Epithelial cell of proximal tubule (primary cell): ENCODE measurements at places on chromosomes 6 and 20.

DNA sequence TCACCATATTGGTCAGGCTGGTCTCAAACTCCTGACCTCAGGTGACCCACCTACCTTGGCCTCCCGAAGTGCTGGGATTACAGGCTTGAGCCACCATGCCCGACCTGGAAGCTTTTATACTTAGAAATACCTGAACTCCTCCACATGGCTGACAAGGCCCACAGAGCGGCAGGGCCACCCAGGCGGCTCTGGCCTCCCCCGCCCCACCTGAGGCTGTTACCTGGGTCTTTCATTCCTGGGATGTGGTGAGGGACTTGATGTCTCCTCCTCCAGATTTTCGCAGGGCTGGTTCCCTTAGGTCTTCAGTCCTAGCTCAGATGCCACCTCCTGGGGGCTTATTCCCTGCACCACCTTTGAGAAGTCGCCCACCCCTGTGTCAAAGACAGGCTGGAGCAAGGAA, 152.1 kb downstream of the LY86 start:
- DNase-seq, result no peak

GRCh38 chr6:43708860-43709653, 21.5 kb upstream of the MRPS18A start:
- DNase-seq, result no peak

DNA sequence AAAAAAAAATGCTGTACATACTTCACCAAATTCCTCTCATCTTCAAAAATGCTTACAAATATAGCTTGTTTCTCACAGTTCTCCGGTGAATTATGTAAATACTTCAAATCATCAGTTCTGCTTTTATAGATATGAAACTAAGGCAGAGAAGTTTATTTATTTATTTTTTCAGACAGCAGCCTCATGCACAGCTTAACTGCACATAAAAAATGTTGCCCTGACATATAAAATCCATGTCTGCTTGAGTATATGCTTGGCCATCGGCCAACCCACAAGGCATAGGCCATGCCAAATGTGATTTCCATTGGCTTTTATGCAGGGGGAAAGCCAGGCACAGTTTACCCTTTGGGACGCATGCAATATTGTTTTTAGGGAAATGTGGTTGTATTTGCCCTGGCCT, 57.3 kb upstream of the PHACTR2 start:
- DNase-seq, result no peak

DNA sequence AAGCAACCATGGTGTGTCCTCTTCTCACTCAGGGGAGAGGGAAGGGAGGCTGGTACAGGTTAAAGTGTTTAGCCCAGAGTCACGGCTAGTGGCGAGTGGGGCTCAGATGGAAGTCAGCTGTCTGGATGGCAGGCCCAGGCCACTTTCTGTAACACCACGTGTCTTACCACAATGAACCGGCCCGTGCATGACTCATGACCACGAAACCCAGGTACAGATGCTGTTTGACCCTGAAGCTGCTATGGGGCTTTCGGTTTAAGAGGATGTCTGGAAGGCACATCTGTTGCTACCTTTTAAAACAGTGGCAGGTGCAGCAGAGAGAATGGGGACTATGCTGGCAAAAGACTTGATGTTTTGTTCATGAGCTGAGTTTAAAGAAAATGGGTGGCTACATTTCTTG, 36.5 kb upstream of the MPC1 start:
- DNase-seq, result no peak

DNA sequence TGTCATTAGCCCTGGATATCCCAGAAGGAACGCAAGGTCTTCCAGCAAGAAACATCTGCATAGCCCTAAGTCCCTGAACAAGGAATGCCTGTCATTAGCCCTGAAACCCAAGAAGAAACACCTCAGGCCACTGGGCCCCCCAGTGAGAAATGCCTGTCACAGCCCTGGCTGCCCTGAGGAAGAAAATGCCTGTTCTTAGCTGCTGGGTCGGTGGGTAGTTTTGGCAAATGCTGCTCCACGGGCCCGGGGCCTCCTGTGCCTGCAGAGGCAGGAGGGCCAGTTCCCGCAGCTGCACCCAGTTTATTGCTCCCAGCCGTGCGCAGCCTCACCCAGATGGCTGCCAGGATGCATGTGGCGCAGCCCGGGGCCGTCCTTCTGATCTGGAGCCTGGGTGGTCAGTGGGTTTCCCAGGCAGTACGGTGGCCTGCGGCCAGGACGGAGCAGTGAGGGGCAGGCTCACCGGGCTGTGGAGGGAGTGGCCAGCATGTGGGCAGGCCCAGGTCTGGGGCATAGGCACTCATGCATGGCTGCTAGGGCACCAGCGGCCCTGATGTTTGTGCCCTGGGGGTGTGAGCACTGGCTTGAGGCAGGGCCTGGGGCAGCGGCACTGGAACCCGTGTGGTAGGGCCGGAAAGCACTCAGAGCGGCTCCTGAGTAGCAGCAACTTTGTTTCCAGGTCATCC, 219.0 kb downstream of the ERMARD start:
- DNase-seq, result no peak

- DNase-seq, result no peak
Observed at GRCh38 chr20:57690525-57690924, 19.3 kb downstream of the PMEPA1 start.
